ENCODE measurements at places on chromosomes 5 and 9.

- no peak for DNase-seq
Measured at GRCh38 chr9:93236541-93237206, 52.7 kb downstream of the WNK2 start.

- DNase-seq = no peak
Measured at GRCh38 chr9:72915659-72916058, 37.2 kb downstream of the ALDH1A1 start.

GRCh38 chr5:136034984-136035383 lies 6.2 kb downstream of the TGFBI start:
- no peak for DNase-seq

- no peak for DNase-seq
Measured at GRCh38 chr5:124683917-124684555, 62.4 kb downstream of the ZNF608 start.

DNA sequence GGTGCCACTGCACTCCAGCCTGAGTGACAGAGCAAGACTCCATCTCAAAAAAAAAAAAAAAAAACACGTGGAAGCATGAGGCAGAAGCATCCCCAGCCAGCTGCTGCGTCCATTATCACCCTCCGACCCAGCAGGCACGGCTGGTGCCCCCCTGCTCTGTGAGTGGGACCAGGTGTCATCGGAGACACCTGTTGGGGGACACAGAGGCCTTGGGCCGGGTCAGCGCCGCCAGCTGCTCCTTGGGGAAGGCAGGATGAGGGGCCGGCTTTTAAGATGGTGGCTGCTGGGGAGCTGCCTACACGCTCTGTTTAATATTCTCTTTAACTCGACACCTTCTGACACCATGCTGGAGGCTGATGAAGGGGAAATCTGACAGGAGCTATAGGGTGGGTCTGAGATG lies 80.2 kb upstream of the RUFY1 start:
- DNase-seq = no peak

DNA sequence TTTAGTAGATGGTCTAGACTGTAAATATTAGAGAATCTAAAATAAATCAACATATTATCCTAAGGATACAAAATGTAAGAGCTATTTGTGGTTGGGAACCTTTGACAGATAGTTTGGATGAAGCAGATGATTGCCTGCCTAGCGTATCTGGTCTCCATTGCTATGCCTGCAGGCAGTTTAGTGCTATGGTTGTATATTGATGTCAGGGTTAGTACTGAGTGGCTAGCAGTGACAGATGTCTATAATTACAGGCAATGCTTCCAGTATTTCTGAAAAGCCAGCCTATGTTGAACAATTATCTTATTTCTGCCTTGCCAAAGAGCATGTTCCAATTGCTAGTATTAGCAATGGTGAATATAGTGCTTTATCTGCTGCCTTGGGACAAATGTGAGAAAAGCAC lies 151.3 kb upstream of the TLX3 start:
- no peak for DNase-seq

- no peak for DNase-seq
Measured at GRCh38 chr5:98259595-98259994, 513.9 kb upstream of the RGMB start.

DNA sequence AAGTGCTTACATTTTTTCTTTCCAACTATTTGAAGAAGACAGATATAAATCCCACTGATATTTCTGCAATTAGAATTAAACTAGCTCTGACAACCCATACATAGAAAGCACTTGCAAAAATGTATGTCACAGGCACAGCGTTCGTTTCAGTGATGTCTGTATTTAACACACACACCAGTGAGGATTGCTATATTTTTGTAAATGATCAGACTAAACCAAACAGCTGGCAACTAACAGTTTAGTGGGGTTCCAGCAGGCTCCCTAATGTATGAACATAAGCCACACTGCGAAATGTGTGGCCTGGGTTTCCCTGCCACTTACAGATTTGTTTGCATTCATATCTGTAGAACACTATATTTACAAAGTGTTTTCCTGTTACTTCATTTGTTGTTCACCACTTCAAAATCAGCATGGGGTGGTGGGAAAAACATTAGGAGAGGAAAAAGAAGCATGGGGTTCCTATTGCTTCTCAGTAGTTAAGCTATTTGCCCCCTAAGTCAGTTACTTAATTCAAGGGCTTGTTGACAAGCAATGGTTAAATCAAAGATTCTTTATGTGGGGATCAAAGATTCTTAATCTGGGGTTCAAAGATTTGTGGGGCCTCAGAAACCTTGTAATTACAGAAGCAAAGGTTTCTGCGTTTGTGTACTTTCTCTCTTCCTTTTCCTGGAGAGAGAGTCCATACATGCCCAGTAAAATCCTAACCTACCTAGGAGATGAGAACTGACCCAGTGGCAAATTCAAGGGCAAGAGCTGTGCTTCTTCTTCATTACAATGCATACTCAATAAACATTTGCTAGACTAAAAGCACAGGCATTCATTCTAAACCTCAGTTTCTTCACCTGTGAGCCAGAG lies 27.1 kb downstream of the ZNF608 start:
- no peak for DNase-seq
